Kasumi-1 (cell line): ENCODE measurements at places on chromosomes 7 and 10.
A peak's percentile ranks its signal among the peaks of the same experiment; 100 is the strongest.

DNA sequence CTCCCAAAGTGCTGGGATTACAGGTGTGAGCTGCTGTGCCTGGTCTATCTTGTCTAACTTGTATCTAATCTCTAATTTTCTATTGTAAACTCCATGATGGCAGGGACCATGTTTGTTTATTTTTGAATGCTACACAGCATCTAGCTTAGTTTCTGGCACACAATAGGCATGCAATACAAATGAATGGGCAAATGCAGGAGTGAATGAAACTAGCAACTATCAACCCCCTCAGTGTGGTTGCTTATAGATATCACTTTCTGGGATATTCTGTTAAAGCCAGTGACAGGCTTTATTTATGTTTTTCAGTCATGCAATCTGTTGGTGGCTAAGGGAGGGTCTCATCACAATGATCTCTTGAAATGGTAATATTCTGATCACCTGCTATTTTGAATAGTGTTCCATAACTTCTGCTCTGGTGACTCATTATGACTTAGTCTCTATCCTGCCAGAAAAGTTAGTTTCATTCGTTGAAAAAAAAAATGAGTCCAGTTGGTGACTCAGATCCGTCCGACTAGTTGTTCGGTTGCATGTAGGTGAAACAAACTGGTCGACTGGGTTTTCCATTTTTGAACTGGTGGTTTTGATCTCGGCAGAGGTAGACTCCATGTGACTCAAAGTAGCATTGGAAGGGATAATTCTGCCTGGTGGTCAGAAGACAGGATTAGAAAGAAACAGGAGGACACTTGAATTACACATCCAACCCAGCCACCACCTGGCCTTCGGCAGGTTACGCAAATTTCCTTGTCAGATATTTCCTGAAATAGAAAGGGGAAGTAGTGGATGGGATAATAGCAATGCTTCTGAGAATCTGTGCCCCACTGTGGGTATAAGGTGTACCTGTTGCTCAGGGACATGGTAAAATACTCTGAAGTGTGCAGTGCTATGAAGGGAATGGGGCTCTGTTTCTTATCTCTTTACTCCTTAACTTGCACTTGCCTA, 76.8 kb downstream of the GATA3 start:
- peak; percentile 7 for DNase-seq

DNA sequence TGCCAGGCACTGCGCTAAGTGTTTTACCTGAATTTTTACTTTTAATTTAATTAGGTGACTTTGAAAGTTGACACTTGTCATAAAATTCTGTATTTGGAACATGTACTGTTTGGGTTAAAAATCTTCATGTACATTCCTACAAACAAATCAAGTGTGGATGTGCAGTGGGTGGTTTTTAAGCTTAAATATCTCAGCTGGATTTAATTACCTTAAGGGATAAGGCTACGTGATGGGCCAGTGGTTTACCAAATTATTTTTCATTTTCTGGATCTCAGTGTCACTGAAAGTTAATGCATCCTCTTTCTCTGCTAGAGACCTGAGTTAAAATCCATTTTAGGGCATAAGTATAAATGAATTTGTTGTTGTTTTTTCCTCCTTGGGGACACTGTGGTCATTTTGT, 51.1 kb downstream of the EXOC4 start:
- DNase-seq: no peak

DNA sequence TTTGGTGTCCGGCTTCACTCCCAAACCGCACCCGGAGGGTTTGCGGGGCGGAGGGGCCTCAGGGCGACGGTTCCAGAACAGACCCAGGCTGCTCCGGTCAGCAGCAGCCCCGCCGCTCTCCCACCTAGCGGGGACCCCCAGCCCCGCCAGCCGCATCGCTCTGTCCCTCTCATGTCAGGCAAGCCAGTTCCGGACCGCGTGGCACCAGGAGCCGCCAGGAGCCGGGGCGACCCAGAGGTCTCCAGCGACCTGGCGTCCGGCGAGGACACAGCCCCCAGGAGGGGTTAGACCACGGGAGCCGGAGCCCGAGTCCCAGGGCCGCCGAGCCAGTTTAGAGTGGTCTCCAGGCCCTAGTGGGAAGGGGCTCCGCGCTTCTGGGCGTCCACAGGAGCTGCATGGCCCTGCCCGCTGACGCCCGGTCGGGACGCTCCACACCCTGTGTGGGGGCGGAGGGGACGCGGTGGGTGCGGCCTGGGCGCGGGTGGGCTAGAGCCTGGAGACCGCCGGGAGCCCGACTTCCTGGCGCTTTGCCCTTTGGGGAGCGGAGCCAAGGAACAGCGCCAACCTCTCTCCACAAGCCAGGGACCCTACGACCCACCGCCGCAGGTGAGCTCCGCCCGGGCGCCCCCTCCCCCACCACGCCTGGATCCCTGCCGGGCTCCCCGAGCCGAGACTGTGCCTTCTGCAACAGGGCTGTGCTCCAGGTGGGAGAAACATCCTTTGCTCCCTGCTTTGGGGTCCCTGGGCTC, 43.4 kb downstream of the ZNF117 start:
- DNase-seq: no peak

DNA sequence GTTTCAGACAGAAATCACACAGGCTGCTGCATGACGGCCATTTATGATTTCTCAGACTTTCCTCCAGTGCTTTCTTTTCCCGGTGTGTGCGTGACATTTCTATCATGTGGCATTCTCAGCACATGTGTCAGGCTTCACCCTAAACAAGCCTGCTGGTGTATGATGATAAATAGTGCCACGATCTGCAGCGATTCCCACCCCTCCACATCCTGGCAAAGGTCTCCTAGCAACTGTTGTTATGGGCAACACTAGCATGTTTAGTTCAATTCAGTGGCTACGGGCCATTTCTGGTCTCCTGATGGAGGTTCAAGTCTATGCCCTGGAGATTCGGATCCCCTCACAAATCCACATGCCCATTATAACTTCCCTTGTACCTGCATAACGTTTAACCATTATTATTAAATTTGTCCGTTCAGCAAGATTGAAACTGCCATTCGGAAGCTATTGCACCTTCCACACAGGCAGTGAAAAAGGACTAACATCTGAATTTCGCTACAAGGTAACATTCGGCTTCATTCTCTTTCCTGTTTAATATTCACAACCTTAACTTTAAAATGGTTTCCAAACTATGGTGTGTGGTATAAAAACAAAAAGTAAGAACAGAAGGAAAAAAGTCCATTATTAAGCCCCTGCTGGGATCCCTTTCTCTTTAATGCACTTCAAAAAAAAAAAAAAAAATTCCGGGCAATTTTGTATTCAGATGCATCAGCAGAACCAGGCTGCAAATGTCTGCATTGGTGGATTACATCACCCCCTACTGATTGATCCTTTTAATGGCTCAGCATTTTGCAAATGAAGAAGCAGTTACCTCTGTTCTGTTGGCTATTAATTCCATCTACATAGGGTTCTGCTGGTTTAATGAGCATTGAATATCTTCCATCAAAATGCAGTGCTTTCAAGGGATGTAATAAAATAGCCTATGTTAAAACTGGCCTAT, 90.2 kb downstream of the FRMD4A start:
- no peak for DNase-seq

- DNase-seq: no peak
Observed at GRCh38 chr7:131056007-131056406, 271.7 kb upstream of the MKLN1 start.

DNA sequence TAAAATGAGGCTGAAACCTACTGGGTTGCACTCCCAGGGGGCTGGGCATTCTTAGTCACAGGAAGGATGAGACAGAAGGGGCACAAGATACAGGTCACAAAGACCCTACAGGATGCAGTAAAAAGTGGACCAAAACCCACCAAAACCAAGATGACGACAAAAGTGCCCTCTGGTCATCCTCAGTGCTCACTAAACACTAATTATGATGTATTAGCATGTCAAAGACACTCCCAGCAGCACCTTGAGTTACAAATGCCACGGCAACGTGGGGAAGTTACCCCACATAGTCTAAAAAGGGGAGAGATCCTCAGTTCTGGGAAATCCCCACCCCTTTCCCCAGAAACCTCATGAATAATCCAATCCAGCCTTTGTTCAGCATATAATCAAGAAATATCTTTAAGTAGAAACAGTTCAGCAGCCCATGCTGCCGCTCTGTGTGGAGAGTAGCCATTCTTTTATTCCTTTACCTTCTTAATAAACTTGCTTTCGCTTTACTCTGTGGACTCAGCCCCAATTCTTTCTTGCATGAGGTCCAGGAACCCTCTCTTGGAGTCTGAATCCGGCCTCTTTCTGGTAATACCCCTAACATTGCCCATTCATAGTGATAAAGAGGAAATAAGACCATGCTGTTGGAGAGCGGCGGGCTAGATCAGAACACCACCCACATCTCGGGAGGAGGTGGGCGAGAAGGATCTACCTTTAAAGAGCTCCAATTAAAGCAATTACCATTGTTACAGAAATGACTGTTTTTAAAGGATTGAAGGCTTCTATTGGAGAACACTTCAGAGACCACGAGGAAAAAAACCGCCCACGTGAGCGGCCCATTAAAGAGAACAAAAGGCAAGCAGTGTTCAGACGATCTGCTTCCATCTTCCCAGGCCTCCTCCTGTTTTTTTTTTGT, 170.9 kb downstream of the USP6NL start:
- no peak for DNase-seq

GRCh38 chr10:4294996-4295792, 510.2 kb upstream of the KLF6 start:
- no peak for DNase-seq

- peak; percentile 31 for DNase-seq
Observed at GRCh38 chr10:126598009-126598408, 72.5 kb downstream of the C10orf90 start.

DNA sequence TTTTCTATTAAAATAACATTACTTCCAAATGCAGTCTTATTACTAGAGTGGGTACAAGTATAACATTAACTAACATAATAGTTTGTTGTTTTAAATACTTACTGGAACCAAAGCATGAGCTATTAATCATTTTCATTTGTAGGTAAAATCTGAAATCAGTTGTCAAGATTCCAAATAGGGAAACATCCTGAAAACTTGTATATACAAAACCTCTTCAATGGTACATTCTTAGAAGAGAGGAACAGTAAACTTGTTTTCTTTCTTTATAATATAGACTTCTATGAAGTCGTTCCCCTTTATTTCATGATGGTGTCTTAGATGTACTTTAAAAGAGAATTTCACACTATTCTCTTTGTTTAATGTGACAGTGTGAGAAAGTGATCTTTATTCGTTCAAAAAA, 85.9 kb downstream of the VTI1A start:
- DNase-seq: no peak

GRCh38 chr7:134766779-134767519, 12.5 kb upstream of the CALD1 start:
- no peak for DNase-seq

DNA sequence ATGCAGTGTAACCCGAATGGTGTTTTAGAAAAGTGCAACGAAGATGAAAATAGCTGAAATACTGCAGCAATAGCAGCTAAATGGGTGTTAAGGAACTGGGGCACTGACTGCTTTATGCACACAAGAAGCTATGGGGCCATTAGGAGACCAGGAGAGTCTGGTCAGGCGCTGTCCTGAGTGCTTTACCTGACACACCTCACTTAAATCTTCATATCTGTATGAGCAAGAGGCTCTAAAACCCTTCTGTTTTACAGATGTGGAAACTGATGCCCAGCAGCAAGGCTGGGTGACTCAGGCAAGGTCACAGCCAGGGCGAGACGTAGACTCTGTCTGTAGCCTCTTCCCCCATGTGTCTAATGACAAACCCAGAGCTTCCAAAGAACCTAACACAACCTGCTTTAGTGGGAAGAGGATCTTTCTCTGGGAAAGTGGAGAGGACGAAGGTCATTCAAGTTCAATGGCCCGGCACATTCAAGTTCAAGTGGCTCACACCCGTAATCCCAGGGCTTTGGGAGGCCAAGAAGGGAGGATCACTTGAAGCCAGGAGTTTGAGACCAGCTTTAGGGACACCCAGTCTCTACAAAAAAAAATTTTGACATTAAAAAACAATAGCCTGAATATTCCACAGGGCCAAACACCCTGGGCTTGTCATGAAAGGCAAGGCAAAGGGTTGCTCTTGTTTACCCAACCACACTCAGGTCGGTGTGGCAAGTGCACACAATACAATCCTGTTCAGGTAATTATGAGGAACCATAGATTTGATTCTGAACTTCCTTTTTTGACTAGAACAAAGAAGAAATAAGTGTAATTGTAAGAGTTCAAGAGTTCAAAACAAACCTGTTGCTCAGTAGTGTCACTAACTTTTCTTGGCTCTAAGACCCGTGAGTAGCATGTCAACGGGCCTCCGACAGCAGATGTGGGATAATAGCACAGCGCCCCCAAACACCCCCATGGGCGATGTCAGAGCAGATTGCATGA, 53.7 kb upstream of the KLF6 start:
- DNase-seq: no peak

- no peak for DNase-seq
Observed at GRCh38 chr7:537911-538634, 18.4 kb upstream of the PDGFA start.

- DNase-seq: peak; percentile 76
Observed at GRCh38 chr10:63720072-63720537, 198.9 kb downstream of the REEP3 start.

DNA sequence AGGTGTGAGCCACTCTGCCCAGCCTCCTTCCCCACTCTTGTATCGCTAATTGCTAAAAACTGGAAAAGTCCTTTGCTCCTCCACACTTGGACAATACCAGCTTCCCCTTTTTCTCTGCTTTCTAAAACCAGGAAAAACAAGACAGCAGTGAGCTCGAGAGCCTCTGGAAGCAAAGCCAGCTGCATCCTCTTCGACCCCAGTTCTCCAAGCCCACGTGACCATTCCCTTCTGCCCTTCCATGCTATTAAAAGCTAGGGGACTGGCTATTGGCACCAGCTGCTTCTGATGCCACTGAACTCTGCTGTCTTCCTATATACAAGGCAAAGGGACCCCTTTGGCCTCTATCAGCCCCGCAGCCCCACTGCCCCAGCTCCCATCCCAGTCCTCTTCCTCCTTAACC, 92.2 kb downstream of the SPDYE5 start:
- DNase-seq: peak; percentile 69

DNA sequence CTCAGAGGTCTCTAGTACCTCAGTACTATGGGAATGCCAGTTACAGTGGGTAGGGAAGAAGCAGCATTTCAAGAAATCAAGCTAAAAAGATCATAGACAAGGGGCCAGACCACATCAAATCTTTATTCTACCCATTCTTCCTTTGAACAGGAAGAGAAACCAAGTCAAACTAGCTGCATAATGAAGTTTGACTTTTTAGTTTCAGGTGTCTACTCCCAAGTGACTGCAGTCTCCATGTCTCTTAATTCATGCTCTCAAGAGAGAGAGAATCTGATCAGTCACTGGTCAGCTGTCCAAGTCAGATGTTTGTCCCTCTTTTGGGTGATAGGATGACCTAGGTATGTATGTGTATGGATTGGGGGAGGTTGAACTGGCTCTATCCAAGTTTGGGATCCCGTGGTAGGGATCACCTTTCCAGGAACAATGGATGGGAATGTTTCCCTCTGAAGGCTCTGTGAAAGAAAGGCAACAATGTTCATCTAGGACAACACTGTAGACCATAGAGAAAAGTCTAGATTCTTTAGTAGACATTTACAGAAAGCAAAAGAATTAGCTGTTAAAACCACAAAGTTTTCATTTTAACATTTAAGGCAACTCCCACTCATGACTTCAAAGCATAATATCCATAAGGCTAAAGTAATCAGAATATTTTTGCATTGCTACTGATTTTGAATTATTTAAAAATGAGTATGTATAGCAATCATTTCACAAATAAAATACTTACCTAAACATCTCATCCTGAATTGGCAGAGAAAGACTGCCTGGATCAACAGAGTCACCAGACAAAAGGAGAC, 30.1 kb upstream of the PRTFDC1 start:
- no peak for DNase-seq
